Caco-2 (cell line): ENCODE measurements at places on chromosomes 3 and 15. TPM values are rescaled to one million over a fixed set of nuclear protein-coding genes. Genes with fewer than 3 reads are reported as not detected.

BLM gene
- total RNA-seq, result 15.6 and 18.1 TPM in 2 replicates

ROBO2 gene
- 0.09 and 0.16 TPM in 2 replicates for total RNA-seq

A4GNT gene
- not detected in 2 replicates for total RNA-seq

ARHGEF3 gene
- 10.2 and 14.8 TPM in 2 replicates for total RNA-seq

GRCh38 chr3:46680298-46680826 is 13.1 kb downstream of the ALS2CL start:
- no peak for DNase-seq
- H3K36me3 ChIP-seq, result no peaks in the 10 kb centered on the region
- H3K27ac ChIP-seq, result no peak overlapping the region
- no peak overlapping the region for H3K4me3 ChIP-seq
- no peaks in the 10 kb centered on the region for H3K4me1 ChIP-seq
- no peaks in the 10 kb centered on the region for H3K27me3 ChIP-seq

DNA sequence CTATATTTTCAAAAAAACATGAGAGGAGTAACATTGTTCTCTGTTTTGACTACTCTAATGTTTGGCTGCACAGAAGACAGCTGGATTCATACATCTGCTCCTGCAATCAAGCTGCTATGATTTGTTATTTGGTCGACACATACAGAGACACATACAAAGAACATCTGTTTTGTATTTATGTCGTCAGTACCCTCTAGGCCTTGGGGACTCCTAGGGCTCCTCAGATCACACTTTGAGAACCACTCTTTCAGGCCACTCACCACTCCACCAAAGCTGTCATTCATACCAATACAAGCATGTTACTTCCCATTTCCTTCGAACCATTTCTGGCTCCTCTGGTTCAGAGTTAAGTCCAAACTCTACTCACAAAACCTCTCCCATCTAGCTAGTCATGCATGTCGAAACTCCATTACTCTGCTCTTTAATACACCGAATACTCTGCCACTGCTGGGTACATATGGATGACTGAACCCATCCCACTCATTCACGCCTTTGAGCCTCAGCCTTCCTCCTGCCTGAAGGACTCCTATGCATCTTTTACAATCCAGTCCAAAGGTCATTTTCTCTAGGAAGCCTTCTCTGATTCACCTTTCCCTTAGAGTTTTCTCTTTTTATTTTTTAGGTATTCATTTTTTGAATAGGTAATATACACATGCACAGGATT is 102.9 kb upstream of the ARHGEF3 start:
- DNase-seq, result no peak
- H3K27ac ChIP-seq, result no peak overlapping the region

GRCh38 chr3:111811811-111812210 is 47.3 kb upstream of the PHLDB2 start:
- H3K4me1 ChIP-seq, result peaks cover 30% of the 10 kb centered on the region
- H3K4me3 ChIP-seq, result no peak overlapping the region
- peak overlapping the region; percentile 17 for H3K27ac ChIP-seq
- DNase-seq, result no peak
- no peaks in the 10 kb centered on the region for H3K36me3 ChIP-seq

- no peak overlapping the region for H3K27ac ChIP-seq
- H3K4me3 ChIP-seq, result no peak overlapping the region
- H3K27me3 ChIP-seq, result no peaks in the 10 kb centered on the region
These were observed 123.1 kb downstream of the APBA2 start for GRCh38 chr15:29008846-29009245.

DNA sequence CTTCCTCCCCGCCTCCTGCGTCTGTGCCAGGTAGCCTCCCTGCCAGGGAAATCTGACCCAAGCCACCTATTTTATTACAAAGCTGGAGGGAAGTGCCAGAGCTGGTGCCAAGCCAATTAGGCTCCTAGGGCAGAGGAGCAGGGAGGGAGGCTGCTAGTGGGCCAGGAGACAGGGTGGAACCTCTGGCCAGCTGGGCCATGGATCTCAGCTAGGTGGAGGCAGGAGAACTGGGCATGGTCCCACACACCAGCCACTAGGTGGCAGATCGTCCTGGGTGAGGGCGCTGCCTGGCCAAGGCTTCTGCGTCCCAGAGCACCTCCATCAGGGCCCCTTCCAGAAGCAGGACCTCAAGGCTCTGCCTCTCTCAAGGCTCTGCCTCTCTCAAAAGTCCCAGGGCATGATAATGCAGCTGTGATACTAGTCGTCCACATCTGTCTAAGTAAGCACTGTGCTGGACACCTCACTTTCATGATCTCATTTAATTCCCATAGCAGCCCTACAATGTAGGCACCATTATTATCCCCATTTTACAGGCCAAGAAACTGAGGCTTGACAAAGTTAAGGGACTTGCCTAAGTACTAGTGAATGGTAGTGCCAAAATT is 4.5 kb upstream of the RFT1 start:
- H3K4me1 ChIP-seq, result peaks cover 10% of the 10 kb centered on the region; the same call in 1 of the 2 replicates
- H3K4me3 ChIP-seq, result no peak overlapping the region
- no peaks in the 10 kb centered on the region for H3K36me3 ChIP-seq

DNA sequence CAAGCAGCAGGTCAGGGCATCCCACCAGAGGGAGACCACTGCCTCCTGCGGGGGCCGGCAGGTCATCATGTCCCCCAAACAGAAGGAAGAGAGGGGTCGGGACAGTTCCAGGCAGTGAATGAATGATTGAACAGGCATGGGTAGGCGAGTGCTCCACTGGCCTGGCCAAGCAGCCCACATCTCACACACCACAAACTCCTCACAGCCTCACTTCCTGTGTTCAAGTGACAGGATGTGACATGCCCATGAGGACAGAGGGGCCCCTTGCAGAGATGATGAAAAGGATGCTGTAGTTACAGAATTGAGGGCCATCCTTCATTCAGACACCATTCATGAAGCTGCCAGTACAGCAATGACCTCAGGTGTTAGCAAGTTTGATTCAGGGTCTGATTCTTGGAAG is 3.7 kb downstream of the IQSEC1 start:
- DNase-seq, result no peak
- no peak overlapping the region for H3K4me3 ChIP-seq
- H3K4me1 ChIP-seq, result no peaks in the 10 kb centered on the region
